Common myeloid progenitor, CD34-positive (primary cell): ENCODE measurements at places on chromosomes 16 and 17.

GRCh38 chr17:76414334-76415295, 30.2 kb downstream of the SPHK1 start:
- peak; percentile 89 for DNase-seq

DNA sequence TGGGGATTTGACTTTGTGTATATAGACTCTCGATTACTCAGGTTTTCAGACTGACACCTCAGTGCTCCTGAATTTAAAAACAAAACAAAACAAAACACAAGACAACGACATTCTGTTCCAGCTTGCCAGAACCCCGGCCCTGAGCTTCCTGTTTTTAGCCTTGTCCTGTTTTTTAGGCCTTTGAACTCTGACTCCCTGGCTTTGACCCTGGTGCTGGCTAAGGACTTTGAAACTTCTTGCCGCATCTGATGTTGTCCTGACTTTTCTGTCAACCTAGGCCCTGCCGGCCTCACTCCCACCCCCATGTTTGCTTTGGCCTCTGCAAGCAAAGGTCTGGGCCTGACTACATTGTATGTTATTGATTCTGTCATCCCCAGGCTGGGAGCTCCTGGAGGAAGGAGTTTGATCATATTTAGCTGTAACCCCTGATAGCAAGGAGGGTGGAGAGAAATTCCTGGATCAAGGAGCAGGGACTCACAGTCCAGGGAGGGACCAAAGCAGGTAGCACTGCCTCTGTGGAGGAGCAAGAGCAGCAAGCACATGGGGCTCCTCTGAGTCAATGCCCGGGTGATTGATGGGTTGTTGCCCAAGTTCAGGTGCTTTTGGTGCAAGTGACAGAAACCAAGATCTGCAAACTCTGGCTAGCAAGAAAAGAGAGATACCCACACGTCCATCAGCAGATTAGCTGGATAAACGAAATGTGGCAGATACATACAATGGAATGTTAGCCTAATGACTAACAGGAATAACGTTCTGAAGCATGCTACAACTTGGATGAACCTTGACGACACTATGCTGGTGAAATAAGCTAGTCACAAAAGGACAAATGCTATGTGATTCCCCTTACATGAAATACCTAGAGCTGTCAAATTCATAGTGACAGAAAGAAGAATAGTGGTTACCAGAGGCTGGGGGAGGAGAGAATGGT, 7.7 kb downstream of the CCL16 start:
- DNase-seq, result no peak

- DNase-seq, result no peak
Observed at GRCh38 chr16:48536614-48537200, 73.3 kb downstream of the N4BP1 start.

GRCh38 chr17:75459590-75460267, 3.3 kb downstream of the TMEM94 start:
- no peak for DNase-seq
